Activated T-cell treated with anti-CD3 and anti-CD28 coated beads for 48 hours (primary cell): ENCODE measurements at places on chromosomes 2 and 18.

GRCh38 chr2:133365117-133365516, 203.1 kb downstream of the NCKAP5 start:
- DNase-seq: no peak

DNA sequence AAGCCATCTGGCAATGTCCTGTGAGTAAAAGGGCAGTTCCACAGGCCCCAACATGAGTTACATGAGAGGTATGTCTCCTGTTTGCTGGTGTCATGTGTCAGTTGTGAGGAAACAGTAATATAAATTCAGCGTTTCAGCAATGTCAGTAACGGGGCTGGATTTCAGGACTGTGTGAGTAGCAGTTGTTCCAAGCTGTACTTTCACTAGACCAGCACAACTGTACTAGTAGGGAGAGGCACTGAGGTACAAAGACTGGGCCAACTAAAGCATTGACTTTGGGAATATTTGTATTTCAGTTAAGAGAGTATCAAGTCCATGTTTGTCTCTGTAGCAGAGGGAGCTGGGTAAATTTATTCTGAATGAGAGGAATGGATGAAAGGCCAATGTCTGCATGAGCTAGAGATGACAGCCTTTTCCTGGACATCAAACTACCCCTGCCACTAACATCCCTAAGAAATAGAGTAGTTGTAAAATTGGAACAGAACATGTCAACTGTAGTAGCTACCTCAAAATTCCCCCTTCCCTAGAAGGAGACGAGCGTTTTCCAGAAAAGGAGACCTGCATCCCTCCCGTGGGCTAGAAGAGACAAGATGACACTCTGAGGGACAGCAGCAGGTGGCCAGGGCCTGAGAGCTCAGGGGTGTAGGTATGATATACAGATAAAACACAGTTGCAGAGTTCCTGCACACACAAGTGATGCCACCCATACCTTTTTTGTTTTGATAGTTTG, 24.4 kb downstream of the EIF4E2 start:
- no peak for DNase-seq

DNA sequence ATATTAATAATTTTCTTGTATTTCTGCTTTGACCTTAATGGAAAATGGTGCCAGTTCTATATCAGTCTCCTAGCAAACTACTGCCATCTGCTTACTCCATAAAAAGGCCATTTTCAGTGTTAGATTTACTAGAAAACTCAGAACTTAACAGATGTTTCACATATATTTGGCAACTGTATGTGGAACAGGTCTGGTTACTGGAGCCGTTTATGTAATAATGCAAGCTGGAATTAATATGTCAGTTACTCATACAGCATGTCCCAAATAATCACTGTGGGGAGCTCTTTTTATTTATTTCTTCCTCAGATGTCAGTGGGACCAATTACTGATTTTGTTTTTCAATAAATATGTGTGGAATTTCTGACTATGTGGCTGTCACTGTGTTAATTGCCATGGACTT, 1247.6 kb downstream of the CNTNAP5 start:
- DNase-seq: no peak

GRCh38 chr2:80894486-80894885, 589.9 kb upstream of the LRRTM1 start:
- no peak for DNase-seq

DNA sequence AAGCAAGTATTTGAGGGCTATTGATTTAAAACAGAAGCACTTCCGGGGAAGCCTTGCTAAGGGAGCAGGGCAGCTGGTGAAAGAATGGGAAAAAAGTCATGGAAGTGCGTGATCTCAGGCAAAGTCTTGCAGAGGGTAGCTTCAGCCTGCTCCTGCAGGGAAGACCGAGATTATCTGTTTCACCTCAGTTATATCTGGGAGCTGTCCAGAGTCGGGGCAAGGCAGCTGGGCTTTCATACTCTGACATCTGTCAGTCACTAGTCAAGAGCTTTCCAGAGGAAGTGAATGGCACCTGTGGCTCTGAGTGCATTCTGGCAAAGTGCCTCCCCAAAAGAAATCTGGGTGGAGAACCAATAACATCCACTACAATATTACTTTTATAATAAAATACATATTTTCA, 8.7 kb downstream of the NXPH2 start:
- DNase-seq: no peak

DNA sequence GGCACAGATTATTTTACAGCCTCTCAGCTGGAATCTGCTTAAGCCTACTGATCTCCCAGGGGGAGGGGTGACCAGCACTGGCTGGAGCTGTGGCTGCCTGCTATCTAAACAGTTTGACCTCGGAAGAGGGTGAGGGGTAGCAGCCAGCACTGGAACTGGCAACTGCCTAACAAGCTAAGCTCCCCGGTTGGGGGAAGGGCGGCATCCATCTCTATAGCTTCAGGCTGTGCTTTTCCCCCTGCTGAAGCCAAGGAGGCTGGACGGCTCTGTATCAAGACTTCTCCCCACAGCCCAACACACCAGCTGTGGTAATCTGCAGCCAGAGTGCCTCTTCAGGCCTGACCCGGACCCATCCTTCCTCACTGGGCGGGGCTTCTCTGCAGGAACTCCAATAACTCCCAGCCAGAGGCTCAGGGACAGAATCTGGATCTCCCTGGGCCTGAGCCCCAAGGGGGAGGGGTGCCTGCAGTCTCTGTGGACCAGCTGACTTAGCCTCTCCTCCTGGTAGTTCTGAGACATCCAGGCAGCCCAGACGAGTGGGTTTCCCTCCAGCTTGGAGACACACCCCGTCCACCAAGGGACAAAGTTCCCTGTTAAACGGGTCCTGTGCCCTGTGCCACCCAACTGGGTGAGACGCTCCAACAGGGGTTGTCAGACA, 560.2 kb downstream of the LRP1B start:
- DNase-seq: no peak
